ENCODE measurements at places on chromosomes 7 and 10.

DNA sequence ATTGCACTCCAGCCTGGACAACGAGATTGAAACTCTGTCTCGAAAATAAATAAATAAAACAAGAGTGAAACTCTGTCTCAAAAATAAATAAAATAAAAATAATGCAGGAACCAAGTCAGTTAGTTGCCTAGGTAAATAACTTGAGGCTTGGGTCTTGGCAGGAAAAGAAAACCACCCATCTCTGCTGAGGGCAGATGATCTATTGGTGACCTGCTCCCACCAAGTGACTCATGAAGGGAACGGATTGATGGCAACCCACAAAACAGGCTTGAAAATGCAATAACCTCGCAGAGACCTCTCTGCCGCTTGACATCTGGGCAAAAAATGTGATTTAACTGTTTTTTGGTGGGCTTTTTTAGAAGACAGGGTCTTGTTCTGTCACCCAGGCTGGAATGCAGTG is 86.6 kb downstream of the CALN1 start:
- DNase-seq, result no peak

DNA sequence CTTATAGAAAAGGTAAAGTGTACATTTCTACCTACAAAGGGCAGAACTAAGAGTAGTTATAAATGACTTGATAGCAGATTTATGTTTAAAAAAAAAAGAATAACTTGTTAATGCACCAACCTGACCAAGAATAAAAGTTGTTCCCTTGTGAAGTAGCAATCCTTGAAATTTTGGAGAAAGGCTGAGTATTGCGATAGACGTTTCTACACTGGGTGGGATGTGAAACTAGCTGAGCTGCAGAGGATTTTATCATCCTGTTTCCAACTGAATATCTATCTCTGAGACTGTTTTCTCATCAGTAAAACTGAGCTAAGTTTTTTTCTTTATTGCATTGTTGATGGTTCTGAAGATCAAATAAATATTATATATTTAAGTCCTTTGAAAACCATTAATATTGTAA is 14.6 kb downstream of the MDFIC start:
- no peak for DNase-seq

DNA sequence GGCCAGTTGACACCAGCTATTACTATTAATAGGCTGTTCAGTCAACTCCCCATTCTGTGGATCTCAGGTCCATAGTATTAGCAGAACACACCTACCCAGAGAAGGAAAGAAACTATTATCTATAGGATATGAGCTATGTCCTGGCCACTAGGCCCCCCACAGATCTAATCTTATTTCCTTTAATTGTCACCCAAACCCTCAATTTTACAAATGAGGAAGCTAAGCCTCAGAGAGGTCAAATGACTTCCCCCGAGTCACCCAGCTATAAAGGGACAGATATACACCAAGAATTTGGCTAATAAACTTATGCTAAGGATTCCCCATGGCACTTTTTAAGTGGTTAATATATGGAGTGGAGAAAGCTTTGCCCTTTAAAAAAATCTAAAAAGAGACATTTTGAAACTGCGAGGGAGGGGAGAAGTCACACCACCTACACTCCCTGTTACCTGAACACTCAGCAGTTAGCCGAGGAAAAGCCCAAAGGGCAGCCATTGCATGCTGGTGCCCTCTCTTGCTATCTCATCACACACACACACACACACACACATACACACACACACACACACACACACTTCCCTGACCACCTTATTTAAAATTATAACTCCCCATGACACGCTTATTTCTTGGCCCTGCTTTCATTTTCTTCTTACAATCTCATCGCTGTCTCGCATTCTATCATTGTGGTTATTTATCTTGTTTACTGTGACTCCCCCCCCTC is 157.0 kb upstream of the ADO start:
- no peak for DNase-seq

DNA sequence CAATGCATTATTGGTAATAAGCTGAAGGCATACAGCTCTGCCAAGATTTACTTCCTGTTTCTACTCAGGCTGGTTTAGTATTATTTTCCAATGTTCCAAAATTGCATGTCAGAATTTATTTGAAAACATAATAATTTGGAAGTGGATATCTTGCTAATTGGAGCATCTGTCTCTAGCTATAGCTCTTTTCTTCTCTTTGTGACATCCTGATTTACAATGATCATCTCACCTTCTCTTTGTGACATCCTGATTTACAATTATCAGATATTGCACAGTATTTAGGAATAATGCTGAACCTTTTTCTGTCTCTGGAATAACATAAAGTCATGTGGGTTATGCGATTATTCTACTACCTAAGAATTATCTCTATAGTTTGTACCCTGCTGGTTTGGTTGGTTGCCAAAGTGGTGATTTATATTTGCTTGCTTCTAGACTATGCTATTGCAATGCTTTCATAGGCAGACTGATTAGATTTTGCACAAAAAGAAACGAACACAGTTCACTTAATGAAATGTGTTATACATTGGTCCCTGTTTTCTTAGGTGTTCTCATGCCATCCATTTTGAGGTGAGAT is 44.3 kb upstream of the CABCOCO1 start:
- DNase-seq, result no peak

DNA sequence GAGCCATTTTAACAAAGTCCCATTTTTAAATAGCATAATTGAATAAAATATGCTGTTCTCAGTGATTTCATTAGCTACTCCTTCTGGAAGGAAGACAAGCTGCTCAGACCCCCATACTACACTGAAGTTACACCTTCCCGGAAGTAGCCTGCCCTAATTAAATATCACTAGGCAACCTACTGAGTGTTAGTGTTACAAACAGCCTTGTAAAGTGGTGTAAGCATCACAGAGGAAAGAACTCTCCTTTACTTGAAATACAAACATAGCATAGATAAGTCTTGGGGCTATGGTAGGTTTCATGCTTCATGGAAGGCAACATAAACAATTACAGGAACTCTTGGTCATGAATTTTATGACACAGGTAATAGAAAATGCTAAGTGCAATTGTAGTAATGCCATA is 43.4 kb upstream of the PTN start:
- DNase-seq, result no peak

- no peak for DNase-seq
These were observed 177.5 kb downstream of the CACNA2D1 start for GRCh38 chr7:82266081-82266480.

DNA sequence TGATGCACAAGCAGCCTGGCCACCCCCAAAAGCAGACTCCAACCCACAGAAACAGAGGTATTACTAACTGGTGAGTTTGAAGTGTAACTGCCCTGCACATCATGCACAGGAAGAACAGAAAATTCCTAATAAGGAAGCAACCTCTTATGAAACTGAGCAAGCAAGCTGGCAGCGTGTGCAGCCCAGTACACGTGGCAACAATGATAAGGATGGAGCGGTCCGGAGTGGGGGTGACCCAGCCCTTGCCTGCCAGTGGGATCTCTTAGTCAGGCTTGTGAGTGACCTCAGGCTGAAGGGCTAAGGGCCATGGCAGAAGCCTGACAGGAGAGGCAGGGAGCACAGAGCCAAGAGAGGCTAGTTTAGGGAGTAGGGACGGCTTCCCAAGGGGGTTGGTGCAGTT is 22.1 kb upstream of the AOAH start:
- no peak for DNase-seq

- DNase-seq, result no peak
These were observed 55.5 kb upstream of the NCF1 start for GRCh38 chr7:74718336-74718735.

GRCh38 chr7:128763541-128763940 is 12.1 kb downstream of the OPN1SW start:
- DNase-seq, result no peak

GRCh38 chr10:11468126-11468742 is 143.2 kb downstream of the USP6NL start:
- DNase-seq, result no peak

- no peak for DNase-seq
These were observed 35.1 kb upstream of the DNAH11 start for GRCh38 chr7:21507627-21508343.

DNA sequence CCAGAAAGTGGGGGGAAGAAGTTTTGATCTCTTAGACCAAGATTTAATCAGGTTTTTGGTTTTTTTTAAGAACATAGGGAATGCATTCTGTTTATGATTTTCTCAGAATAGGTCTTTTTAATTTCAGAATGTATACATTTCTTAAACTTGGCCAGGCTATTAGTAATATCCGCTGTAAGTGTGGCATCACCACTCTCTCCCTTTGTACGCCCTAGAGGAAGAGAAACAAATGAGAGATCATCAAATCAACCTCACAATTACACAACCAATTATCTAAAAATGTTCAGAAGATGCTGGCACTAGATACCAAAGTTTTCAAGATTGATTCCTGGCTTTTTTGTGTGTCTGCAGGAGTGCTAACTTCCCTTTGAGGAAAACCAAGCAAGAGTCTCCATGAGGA is 70.0 kb downstream of the KLF6 start:
- DNase-seq, result no peak

DNA sequence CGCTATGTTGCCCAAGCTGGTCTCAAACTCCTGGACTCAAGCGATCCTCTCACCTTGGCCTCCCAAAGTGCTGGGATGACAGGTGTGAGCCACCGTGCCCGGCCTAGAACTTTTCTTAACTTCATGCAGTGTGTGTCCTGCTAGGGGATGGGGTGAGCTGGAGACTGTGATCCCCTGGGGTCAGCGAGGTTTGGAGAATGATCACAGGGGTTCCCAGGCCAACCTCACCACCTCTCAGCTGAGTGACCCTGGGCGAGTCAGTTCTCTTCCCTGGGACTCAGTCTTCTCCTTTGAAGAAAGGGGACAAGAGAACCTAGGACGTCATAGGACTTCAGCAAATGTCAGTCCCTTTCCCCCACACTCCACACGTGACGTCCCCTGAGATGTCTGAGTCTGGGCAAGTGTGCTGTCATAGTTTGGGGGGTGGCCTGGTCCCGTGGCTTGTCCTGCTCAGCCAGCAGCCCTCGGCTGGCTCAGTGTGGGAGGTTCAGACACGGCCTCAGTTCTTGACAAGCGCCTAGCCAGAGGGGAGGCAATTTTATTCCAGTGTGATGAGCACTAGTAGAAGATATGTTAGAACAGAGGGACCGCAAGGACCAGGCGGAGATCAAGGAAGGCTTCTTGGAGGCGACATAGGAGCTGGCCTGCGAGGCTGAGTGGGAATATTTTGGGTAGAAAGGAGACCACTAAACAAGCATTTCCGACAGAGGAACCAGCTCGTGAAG is 43.3 kb upstream of the ELN start:
- no peak for DNase-seq

DNA sequence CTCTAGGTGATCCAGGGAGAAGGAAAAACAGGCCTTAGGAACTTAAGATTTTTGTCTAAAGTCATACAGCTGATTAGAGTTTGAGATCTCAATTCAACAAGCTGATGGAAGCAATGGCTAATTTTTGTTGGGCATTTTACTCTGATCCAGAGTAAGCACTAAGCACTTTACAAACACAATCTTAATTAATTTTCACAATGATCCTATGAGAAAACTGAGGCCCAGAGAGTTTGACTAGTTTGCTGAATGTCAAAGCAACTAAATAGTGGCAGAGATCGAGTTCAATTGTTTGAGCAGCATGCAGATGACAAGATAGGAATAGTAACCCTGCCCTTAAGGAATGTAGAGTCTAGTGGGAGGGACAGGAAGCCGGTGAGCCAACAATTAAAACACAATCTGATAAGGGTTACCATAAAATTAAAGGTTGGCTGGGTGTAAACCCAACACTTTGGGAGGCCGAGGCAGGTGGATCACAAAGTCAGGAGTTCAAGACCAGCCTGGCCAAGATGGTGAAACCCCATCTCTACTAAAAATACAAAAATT is 13.5 kb upstream of the RPEL1 start:
- DNase-seq, result no peak

GRCh38 chr10:73937333-73938043 is 26.6 kb downstream of the PLAU start:
- no peak for DNase-seq

DNA sequence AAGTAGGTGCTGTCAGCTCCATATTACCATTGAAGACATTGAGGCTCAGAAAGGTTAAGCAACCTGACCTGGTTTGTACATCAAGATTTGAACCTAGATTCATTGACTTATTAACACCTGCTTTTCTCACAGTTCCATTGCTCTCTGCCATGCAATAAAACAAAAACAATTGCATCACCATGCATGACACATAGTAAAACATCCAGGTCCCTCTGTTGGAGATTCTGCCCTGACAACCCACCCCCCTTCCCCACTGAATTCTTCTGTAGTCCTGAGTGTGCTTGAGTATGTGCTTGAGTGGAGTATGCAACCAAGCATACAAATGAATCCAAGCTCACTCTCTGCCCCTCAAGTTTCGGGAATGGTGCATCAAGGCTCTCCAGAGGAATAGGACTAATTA is 6.0 kb upstream of the LMBR1 start:
- no peak for DNase-seq

GRCh38 chr10:58513188-58514110 is 777 bp downstream of the BICC1 start:
- peak; percentile 61 for DNase-seq

DNA sequence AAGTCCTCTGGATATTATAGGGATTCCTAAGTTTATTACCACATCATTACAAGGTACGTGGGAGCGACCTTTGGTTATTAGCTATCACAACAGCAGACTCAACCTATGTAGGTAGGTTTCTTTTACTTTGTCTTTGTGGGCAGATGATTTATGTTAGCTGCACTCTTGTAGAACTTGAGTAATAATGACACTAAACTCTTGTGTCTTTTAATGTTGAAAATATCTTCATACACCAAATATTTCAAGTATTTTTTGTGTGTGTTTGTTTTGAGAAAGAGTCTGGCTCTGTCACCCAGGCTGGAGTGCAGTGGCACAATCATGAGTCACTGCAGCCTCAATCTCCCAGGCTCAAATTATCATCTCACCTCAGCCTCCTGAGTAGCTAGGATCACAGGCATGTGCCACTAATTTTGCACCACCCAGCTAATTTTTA is 19.2 kb upstream of the SUPV3L1 start:
- no peak for DNase-seq

DNA sequence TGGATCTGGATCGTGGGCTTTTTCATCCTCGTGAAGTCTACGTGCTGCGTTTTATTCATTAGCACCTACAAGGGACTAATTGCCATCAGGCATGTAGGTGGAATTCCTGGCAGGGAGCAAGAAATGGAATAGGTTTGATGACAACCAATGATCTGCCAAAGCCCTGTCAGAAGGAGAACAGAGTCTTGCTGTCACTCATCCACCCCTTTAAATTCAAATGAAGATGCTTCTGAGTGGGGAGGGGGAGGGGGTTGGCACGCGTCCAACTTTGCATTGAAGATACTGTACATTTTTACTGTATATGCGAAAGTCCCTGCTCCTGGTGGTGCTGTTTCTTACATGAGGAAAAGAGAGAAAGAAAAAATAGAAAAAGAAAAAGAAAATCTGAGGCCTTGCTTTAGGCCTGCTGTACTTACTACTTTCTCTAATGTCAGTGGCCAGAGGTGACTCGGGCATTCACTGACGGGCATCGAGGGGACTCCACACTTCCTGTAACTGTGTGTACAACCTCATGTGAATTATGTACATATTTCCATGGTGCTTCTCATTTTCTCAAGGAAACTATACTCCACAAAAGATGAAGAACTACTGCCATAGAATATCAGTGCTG is 569.1 kb downstream of the INHBA start:
- DNase-seq, result no peak

DNA sequence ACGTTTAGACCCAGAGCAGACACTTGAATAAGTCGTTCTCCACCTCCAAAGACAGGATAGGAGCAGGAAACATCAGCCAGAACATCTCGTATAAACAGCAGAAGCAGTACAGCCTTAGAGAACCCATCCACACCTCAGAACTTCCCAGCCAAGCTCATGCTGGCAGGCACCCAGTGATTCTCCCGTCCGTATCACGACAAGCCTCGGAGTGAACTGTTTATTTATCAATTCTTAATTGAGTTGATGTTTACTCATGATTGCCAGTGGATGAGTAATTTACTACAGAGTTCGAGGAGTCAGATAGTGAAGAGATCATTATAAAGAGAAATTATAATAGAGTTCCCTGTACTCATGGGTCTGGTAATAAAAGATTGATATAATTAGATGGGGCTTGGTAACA is 811.5 kb downstream of the LRMDA start:
- no peak for DNase-seq
